NT2/D1 (cell line): ENCODE measurements at places on chromosomes 6 and 20.

GRCh38 chr20:34829191-34829590 lies 3.7 kb upstream of the NCOA6 start:
- DNase-seq = no peak

DNA sequence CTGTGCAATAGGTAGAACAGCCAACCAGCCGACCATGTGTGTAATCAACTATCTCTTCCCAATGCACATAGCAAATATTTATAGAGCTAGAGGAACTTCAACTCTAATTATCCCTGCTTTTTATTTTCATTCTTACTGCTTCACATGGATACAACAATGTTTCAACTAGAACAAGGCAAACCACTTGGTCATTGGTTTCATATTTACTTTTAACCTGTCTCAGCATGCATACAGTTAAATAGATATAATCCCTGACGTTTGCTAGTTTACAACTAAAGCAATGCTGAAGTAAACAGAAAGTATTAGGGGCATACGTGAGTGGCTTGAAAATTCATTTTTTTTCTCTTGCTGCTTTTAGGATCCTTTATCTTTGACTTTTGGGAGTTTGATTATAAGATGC lies 318.5 kb upstream of the MAP3K7 start:
- DNase-seq = no peak

DNA sequence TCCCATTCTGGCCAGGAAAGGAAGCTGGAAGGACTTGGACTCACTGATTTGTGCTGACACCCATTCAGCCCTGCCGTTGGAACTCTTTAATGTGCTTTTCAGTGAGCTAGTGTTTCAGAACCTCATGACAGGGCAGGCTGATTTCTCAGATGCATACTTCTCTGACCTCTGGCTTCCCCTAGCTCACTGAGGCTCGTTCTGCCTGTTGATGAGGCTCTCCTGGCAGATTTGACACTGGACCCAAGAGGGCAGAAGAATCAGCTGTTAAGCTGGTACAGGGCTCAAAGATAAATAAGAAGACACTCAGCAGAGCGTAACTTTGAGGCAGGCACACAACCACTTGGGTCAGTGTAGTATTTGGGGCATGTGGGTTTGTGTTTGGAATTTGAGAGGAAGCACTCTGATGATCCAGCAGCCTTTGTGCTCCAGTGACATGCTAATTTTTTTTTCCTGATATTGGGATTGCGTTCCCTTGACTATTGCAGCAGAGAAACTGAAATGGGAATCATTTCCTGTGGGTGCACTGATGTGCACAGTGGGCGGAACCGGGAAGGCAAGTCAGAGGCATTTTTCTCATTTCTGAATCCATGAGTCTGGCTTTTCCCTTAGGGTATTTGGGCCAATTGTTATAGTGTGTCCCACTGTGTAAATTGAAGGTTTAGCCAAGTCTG lies 80.2 kb downstream of the CARMIL1 start:
- DNase-seq = no peak

- no peak for DNase-seq
These were observed 110.8 kb upstream of the MLN start for GRCh38 chr6:33914645-33915044.

DNA sequence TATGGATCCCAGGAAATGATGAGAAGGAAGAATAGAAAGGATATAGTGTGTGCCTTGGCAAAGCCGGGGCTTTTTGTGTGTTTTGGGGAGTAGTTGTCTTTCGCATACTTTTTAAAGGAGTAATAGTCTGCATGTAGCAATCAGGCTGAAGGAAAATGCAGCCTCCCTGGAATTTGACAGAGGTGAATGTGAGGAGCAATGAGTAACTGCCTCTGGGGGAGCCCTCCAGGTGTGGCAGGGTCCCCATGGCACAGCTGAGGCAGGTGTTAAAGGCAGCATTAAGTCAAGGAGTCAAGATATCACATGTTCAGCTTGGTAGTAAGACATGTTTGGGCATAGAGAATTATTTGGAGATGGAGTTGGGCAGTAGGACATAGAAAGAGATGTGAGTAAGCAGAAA lies 203.1 kb downstream of the C6orf118 start:
- DNase-seq = no peak

DNA sequence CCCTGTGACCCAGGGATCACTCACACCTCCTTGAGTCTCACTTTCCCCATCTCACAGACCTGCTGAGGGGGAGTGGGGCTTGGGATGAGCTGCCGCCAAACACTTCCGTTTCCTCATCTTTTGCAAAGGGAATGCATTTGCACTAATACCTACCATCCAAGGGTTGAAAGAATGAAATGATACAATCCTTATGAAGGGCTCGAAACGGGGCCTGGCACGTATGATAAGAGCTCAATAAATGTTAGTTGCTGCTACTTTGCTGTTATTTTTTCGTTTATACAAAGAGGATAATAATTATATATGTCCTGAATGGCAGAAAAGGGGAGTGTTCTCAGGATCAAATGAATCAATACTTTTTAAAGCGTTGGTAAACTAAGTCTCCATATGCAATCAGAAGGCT lies 6.1 kb upstream of the TFAP2D start:
- DNase-seq = no peak

DNA sequence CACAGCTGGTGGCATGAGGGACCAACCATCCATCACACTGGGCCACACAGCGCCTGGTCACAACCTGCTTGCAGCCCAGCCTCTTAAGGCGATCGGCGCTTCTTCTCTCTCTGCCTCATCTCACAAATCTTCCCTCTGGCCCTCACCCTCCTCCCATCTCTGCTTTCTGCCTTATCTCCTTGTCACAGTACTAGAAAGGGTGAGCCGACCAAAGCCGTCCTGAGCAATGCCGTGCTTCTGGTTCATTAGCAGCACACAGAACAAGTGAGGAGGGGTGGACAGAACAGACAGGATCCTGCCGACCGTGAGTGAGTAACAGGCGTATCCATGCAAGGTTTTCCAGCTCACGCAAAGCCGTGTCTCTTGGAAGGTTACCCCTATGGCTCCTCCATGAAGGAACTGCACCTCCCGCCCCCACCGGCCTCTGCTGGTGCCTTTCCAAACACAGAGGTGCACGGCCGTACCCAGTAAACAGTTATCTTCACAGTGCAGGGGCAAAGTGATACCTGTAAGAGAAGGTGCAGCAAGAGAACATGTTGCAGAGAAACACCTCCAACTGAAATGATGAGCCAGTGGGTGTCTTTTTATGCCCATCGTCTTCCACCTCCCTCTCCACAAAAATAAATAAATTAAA lies 331.7 kb downstream of the FARS2 start:
- no peak for DNase-seq

- no peak for DNase-seq
These were observed 293.5 kb downstream of the UTRN start for GRCh38 chr6:144578385-144579350.

DNA sequence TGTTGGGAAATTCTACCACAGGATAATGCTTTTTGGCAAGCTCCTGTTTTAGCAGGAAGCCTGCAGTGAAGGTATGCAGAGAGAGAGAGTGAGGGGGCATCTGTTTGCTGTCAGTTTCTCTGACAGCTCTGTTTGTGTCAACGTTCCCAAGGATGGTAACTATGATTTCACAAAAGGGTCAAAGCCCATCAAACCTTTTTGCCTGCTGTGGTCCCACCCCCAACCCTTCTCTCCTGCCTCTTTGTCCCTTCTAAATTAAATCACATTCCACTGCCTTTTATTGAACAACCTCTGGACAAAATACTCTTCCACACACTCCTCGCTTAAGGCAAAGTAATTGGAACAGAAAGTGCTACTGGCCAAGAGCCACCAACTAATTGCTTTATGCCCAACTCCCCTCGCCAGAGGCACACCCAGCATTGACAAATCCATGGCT lies 128.3 kb downstream of the TSHZ2 start:
- DNase-seq = no peak

DNA sequence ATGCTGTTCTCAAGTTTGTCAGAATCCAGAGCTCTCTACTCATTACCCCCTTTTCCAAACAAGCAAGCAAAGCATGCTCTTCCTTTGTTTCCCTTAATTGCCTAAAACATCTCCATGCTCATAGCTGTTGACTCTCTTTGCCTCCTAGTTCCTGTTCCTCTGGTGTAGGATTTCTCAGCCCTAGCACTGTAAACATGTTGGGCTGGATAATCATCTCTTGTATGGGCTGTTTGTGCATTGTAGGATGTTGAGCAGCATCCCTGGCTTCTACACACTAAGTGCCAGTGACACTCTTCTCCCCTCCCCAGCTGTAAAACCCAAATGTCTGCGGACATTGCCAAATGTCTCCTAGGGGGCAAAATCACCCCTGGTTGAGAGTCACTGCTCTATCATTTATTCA lies 14.0 kb downstream of the PPARD start:
- no peak for DNase-seq

DNA sequence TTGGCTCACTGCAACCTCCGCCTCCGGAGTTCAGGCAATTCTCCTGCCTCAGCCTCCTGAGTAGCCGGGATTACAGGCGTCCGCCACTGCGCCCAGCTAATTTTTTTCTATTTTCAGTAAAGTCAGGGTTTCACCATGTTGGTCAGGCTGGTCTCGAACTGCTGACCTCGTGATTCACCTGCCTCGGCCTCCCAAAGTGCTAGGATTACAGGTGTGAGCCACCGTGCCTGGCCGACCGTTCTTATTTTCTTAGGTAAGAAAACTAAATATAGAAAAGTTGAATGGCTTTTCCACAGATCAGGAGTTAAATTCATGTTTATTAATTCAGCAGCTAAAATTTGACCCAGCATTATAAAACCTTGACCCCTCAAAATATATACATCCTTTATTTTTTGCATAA lies 238.7 kb downstream of the TRDN start:
- no peak for DNase-seq

- no peak for DNase-seq
These were observed 84.4 kb downstream of the GMPR start for GRCh38 chr6:16322666-16323312.

DNA sequence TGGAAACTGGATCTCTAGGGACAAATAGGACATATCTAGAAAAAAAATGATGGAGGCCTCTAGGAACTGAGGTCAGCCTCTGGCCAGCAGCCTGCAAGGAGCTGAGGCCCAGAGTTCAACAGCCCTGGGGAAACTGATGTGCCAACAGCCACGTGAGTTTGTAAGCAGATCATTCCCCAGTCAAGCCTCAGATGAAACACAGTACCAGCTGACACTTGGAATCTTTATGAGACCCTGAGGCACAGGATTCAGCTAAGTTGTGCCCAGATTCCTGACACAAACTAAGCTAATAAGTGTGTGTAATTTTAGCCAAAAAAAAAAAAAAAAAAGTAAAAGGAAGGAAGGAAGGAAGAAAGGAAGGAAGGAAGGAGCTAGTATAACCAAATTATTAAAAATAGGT lies 1059.8 kb upstream of the MAP3K7 start:
- DNase-seq = no peak

- DNase-seq = no peak
These were observed 4.1 kb upstream of the IFT52 start for GRCh38 chr20:43586641-43587040.

GRCh38 chr6:139080255-139080920 lies 51.8 kb downstream of the ABRACL start:
- no peak for DNase-seq

- no peak for DNase-seq
These were observed 65.5 kb upstream of the SPACA1 start for GRCh38 chr6:87982134-87982533.

DNA sequence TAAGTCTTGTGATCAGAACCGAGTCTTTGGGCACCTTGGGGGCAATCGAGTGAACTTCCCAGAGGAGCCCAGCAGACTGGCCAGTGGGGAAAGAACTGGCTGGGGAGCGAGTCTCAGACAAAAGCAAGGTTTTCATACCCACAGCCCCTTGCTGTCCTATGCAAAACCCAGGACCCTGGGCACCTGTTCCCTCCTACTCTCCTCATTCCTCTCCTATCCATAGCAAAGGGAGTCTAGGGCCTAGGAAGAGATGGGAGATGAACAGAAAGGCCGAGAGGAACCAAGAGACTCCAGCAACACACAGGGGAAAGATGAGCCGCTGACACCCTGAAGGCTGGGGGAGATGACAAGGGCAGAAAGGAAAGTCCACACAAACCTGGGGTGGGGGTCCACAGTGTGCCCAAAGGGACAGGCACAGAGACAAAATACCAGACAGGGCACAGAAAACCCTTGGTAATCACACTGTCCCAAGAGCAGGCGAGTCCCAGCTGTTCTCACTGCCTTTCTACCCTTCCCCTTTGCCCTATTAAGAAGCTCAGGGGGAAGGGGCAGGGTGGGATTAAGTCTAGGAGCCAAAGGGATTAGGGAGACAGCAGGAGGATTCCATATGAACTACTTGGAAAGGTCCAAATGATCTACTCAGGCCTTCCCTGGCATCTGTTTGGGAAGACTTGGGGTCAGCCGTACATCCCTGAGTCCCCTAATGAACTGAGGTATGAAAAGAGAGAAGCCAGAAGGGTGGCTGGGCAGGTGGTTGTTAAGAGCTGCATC lies 6.5 kb downstream of the PPP1R18 start:
- DNase-seq = no peak

GRCh38 chr6:33993653-33994471 lies 152.0 kb downstream of the GRM4 start:
- no peak for DNase-seq

GRCh38 chr6:122476131-122476530 lies 4.5 kb upstream of the SERINC1 start:
- no peak for DNase-seq

DNA sequence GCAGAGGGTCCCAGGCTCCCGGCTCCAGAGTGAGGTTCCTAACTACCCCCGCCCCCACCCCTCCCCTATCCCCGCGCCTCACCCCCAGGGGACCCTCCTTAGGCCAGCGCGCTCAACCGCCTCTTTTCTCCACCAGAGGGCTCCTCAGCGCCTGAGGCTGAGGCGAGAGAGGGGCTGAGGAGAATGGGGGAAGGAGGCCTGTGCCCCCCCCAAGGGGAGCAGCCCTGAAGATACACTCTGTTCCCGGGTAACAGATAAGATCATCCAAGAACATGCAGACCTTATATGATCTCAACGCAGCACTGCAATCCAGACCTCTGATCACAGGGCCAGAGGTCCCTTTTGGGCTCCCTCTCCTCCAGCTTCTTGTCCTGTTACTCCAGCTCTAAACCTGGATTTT lies 43.3 kb upstream of the MRPS10 start:
- no peak for DNase-seq

DNA sequence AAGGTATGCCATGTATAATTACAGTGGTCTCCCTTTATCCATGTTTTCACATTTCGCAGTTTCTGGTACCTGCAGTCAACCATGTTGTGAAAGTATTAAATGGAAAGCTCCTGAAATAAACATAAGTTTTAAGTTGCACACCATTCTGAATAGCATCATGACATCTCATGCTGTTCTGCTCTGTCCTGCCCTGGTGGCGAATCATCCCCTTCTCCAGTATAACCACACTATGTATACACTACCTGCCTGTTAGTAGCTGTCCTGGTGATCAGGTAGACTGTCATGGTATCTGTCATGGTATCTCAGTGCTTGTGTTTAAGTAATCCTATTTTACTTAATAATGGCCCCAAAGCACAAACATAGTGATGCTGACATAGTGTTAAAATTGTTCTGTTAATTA lies 97.1 kb downstream of the ZFAND3 start:
- no peak for DNase-seq
